ENCODE measurements at places on chromosomes 2 and 18. TPM values are rescaled to one million over a fixed set of nuclear protein-coding genes. Genes with fewer than 3 reads are reported as not detected.

DNA sequence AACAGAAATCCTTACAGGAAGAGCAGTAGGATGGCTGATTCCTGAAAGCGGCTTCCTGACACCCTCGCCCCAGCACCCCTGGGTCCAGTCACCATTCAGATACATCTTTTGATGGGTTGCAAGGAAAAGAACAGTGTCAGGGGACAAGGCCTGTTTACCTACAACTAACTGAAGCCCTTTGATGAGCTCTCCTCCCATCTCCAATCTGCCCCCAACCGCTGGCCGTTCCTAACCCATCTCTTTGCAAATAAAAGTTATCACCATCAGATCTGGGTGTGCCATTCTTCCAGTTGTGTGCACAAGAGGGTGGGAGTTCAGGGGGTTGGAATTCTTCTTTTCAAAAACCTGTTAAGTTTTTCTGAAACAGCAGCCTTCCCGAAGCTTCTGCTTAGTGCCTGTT lies 48.9 kb downstream of the ARL4C start:
- H3K4me1 ChIP-seq = no peaks in the 10 kb centered on the region
- H3K27ac ChIP-seq = no peak overlapping the region

The EFHD1 gene
- total RNA-seq = 46.7 TPM

GRCh38 chr2:128799730-128800129 lies 481.1 kb upstream of the HS6ST1 start:
- no peak for DNase-seq
- H3K4me1 ChIP-seq = no peaks in the 10 kb centered on the region
- H3K27me3 ChIP-seq = no peaks in the 10 kb centered on the region
- no peaks in the 10 kb centered on the region for H3K36me3 ChIP-seq
- H3K27ac ChIP-seq = no peak overlapping the region

- DNase-seq = peak; percentile 32
- peak overlapping the region; percentile 55 for H3K4me3 ChIP-seq
- H3K36me3 ChIP-seq = no peaks in the 10 kb centered on the region
- peaks cover 33% of the 10 kb centered on the region for H3K4me1 ChIP-seq
Measured at GRCh38 chr2:10079266-10079869, 843 bp downstream of the CYS1 start.

DNA sequence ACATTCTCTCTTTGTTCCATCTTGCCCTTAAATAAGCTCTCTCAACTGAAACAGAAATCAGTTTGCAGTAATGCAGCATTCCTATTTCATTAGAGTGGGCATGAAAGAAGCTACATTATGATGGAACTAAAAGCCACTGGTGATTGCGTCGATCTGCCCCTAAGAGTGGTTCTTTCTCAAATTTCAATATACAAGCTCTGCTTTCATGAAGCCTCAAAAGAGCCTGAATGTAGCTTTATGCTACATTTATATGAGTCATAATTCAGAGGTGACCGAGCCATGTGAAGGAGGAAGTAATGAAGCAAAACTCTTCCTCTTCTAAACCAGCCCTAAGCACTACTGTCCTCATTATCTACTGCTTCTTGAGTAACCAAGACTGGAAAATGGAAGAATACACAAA lies 64.8 kb upstream of the CYTIP start:
- H3K4me3 ChIP-seq = no peak overlapping the region
- no peaks in the 10 kb centered on the region for H3K36me3 ChIP-seq
- DNase-seq = no peak
- H3K4me1 ChIP-seq = no peaks in the 10 kb centered on the region
- no peak overlapping the region for H3K27ac ChIP-seq

GRCh38 chr2:46699934-46700256 lies 215.7 kb downstream of the MCFD2 start:
- no peaks in the 10 kb centered on the region for H3K36me3 ChIP-seq
- DNase-seq = no peak
- peaks cover 16% of the 10 kb centered on the region for H3K4me1 ChIP-seq
- peak overlapping the region; percentile 94 for H3K27ac ChIP-seq

DNA sequence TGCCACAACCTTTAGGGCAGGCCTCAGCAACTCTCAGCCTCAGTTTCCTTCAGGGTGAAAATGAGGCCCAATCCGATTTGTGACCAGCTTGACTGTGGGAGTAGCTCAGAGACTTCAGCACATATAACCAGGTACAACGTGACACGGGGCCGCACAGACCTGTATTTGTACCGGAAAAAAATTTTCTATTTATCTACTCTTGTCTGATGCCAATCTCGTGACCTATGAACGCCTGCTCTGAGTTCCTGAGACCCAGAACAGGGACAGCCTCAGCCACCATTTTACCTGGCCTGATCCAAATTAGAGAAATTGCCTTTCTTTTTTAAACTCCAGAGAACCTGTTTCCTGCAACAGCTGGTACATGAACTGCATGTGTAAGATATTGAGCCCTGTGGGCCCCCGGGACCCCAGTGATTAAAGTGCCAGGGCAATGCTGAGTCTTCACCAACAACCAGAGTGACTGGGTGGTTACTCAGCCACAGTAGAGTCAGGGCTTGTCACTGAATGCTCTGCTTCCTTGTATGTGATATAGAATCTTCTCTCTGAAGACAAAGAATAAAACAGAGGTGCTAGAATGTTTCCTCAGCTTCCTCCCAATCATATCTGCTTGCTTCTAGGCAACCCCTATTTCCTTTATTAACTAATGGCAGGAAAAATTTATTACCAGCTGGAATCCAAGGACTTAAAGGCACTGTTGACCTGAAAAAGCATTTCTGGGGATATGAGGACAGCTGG lies 47.8 kb upstream of the FZD7 start:
- no peaks in the 10 kb centered on the region for H3K27me3 ChIP-seq
- no peaks in the 10 kb centered on the region for H3K36me3 ChIP-seq
- DNase-seq = no peak
- peaks cover 8% of the 10 kb centered on the region for H3K4me1 ChIP-seq
- peak overlapping the region; percentile 57 for H3K27ac ChIP-seq
- no peak overlapping the region for H3K4me3 ChIP-seq

- H3K27me3 ChIP-seq = no peaks in the 10 kb centered on the region
- no peak overlapping the region for H3K4me3 ChIP-seq
- H3K4me1 ChIP-seq = no peaks in the 10 kb centered on the region
- no peak for DNase-seq
- H3K36me3 ChIP-seq = no peaks in the 10 kb centered on the region
Measured at GRCh38 chr2:226461981-226462380, 337.6 kb downstream of the IRS1 start.

The TXNDC2 gene
- 0.20 TPM for total RNA-seq

- no peaks in the 10 kb centered on the region for H3K36me3 ChIP-seq
- H3K4me1 ChIP-seq = no peaks in the 10 kb centered on the region
- H3K4me3 ChIP-seq = no peak overlapping the region
- H3K27me3 ChIP-seq = peaks cover 4% of the 10 kb centered on the region
Measured at GRCh38 chr2:240637116-240637900, 12.0 kb downstream of the GPR35 start.

DNA sequence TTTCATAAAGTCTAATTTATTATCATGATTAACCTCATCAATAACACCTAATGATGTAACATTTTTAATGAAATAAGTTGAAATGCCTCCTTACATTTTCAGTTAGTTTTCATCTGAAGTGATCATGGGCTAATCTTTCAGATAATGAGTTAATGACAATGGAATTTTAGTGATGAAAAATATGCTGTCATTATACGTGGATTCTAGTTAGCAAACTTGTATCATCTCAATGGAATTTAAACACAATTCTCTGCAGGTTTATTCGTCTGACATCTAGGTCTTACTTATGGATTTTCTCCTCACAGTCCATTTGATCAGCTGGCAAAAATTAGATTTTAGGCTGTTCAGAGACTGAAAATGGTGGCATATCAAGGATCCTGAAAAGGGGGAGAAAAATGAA lies 885.0 kb downstream of the SLC4A3 start:
- no peaks in the 10 kb centered on the region for H3K4me1 ChIP-seq
- no peaks in the 10 kb centered on the region for H3K36me3 ChIP-seq
- H3K27ac ChIP-seq = no peak overlapping the region

GRCh38 chr18:12500986-12501385 lies 93.3 kb downstream of the PRELID3A start:
- H3K27me3 ChIP-seq = no peaks in the 10 kb centered on the region
- H3K4me3 ChIP-seq = no peak overlapping the region
- H3K4me1 ChIP-seq = no peaks in the 10 kb centered on the region
- no peaks in the 10 kb centered on the region for H3K36me3 ChIP-seq

- no peak overlapping the region for H3K4me3 ChIP-seq
- DNase-seq = no peak
- H3K36me3 ChIP-seq = no peaks in the 10 kb centered on the region
Measured at GRCh38 chr2:181789827-181790448, 101.6 kb upstream of the ITPRID2 start.

DNA sequence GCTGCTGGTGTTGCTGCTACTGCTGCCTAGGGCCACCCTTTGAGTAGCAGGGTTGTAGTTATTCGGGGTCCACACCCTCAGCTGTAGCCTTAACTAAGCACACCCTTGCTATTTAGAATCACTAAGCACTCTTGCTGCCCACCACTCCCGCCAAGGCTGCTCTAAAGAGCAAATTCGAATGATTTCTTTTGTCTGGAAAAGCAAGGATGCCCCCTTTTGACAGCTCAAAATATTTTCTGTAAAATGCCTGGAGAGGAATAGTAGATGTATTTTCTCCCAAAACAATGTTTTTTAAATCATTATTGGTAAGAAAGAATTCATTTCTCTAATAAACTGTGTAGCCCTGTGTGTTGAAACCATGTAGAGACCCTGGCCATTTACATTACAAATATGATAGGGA lies 80.8 kb upstream of the PAPOLG start:
- no peak overlapping the region for H3K27ac ChIP-seq
- no peaks in the 10 kb centered on the region for H3K4me1 ChIP-seq
- no peaks in the 10 kb centered on the region for H3K36me3 ChIP-seq
